ENCODE measurements at places on chromosomes 12 and 14. TPM values are rescaled to one million over a fixed set of nuclear protein-coding genes. Genes with fewer than 3 reads are reported as not detected.

Gene NPAS3
- 0.06 TPM for polyA plus RNA-seq

Gene PPP1R12A
- 10.4 TPM for polyA plus RNA-seq

Gene CYP27B1
- polyA plus RNA-seq = 0.62 TPM

Gene PRH2
- polyA plus RNA-seq = 0.21 TPM

Gene RERG
- polyA plus RNA-seq = not detected

Gene NINJ2
- polyA plus RNA-seq = 4.4 TPM

Gene ACVRL1
- polyA plus RNA-seq = 403 TPM

Gene SALL2
- 4.3 TPM for polyA plus RNA-seq

Gene INHBC
- polyA plus RNA-seq = not detected

Gene BDKRB2
- polyA plus RNA-seq = 0.22 TPM

Gene REM2
- 0.06 TPM for polyA plus RNA-seq

Gene METTL3
- polyA plus RNA-seq = 85.3 TPM

Gene OTUB2
- polyA plus RNA-seq = 0.70 TPM

Gene SLC35E3
- polyA plus RNA-seq = 9.4 TPM

Gene DPF3
- polyA plus RNA-seq = 1.5 TPM

Gene CD9
- polyA plus RNA-seq = 943 TPM

Gene RNASE7
- not detected for polyA plus RNA-seq

Gene RHOJ
- polyA plus RNA-seq = 485 TPM

Gene BMAL2
- polyA plus RNA-seq = 5.9 TPM

Gene ABCC9
- polyA plus RNA-seq = not detected

Gene SLC39A2
- polyA plus RNA-seq = not detected

Gene GYS2
- polyA plus RNA-seq = 0.03 TPM

Gene INSM2
- not detected for polyA plus RNA-seq

Gene GALNT16
- polyA plus RNA-seq = 0.51 TPM

Gene CLEC4C
- not detected for polyA plus RNA-seq

Gene HOXC5
- not detected for polyA plus RNA-seq

Gene SERPINA12
- not detected for polyA plus RNA-seq

Gene HPD
- not detected for polyA plus RNA-seq

Gene NTS
- polyA plus RNA-seq = not detected

Gene RDH16
- polyA plus RNA-seq = 0.13 TPM
